Large intestine (tissue), 12 donors: ENCODE measurements at places on chromosomes 5 and 9.

GRCh38 chr9:72635197-72635596 lies 113.8 kb downstream of the TMC1 start:
- no peak for DNase-seq

DNA sequence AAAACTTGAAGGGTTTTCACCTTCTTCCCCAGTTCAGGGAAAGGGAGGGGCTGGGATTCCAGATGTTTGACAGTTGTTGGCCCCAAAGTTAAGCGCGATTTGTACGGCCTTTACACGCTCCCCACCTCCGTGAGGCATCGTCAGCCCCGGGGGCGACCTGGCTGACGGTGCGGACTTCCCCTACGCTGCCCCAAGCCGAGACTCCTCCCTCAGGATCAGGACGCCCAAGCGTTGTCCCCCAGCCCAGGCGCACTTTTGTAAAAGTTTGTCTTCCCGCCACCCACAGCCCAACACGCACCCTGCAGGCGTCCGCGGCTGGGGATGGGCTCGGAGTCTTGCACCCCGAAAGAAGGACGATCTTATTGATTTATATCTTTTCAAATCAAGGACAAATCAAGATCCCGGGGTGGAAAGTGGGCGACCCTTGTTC lies 713 bp downstream of the MOB3B start:
- DNase-seq = peak; percentile 54

GRCh38 chr5:151039665-151040064 lies 19.3 kb downstream of the GPX3 start:
- DNase-seq = no peak

- no peak for DNase-seq
Observed at GRCh38 chr9:28616310-28616709, 1043.0 kb upstream of the C9orf72 start.

- DNase-seq = no peak
Observed at GRCh38 chr9:124512806-124513204, 5.6 kb upstream of the NR5A1 start.

DNA sequence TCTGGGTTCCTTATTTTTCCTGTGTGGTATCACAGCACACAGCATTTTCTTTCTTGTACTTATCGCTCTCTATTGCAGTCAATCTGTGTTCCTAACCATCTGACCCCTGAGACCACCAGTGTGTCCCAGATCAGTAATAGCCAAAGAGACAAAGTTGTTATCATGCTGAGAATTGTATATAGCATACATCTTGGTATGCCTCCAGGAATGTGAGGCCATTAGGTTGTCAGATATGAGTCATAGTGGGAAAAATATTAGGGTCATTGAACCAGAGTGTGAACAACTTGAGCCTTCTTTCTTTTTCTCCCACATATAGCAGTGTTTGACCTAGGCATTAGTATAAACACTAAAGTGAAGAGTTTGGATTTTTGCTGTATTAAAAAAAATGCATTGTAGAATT lies 106.3 kb downstream of the NDUFAF2 start:
- peak; percentile 62 for DNase-seq

DNA sequence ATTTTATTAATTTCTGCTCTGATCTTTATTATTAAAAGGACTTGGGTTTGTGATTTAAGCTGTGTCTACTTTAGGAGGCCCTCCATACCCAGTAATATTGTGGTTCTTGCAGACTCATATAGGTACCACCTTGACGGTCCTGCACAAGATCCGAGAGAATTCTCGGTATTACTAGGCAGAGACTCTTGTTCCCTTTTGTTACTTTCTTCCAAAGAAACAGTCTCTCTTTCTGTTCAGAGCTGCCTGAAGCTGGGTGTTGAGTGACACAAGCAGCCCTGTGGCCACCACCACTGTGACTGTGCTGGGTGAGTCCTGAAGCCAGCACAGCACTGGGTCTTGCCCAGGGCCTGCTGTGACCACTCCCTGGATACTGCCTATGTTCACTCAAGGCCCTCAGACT lies 666.6 kb downstream of the SEMA5A start:
- no peak for DNase-seq

- no peak for DNase-seq
Observed at GRCh38 chr9:134917431-134918373, at the start of gene FCN1. Gene FCN1 (minus strand): TSS chr9:134917912. CDS start chr9:134917871, 41 bp downstream.
